ENCODE measurements at places on chromosomes 11 and 22. TPM values are rescaled to one million over a fixed set of nuclear protein-coding genes. Genes with fewer than 3 reads are reported as not detected.

DNA sequence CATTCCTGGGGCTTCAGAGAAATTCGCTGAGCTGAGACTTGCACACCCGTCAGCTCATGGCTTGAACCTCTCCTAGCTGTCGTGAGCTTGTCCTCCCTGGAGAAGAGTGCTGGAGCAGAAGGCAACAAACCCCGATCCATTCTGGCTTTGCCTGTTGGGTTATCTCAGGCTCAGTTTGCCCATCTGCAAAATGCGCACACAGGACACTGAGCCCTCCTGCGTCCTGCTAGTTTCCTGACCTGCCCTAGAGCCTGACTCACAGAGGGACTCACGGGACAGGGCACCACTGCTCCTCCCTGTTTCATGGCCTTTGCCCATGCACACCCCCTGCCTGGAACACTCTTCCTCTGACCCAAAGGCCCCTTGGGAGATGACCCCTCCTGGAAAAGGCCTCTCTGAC, 365.0 kb downstream of the MN1 start:
- no peak for DNase-seq

PRPF19 gene
- 42.0 TPM for total RNA-seq

OOSP1 gene
- not detected for total RNA-seq

- DNase-seq: no peak
Measured at GRCh38 chr11:115848080-115848479, 343.9 kb upstream of the CADM1 start.

RAC2 gene
- 10.7 TPM for total RNA-seq

SLC37A2 gene
- total RNA-seq: 8.9 TPM

DNA sequence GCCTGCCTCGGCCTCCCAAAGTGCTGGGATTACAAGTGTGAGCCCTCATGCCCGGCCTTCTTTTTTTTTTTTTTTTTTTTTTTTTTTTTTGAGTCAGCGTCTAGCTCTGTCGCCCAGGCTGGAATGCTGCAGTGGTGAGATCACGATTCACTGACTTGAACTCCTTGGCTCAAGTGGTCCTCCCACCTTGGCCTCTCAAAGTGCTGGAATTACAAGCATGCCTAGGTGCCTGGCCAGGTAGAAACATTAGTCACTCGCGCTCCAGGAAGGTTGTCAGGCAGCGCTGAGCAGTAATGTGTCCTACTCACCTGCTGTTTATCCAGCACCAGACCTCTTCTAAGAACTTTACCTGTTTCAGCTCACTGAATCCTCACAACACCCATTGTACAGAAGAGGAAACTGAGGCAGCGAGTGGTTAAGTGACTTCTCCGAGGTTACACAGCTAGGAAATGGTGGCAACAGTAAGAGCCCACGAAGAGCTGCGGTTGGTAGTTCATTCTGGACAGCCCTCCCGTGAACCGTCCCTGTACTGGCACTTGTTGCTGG, 496 bp upstream of the CST6 start:
- DNase-seq: no peak

- DNase-seq: no peak
Measured at GRCh38 chr22:37979782-37980181, 4.6 kb downstream of the SOX10 start.

C22orf42 gene
- not detected for total RNA-seq

DNA sequence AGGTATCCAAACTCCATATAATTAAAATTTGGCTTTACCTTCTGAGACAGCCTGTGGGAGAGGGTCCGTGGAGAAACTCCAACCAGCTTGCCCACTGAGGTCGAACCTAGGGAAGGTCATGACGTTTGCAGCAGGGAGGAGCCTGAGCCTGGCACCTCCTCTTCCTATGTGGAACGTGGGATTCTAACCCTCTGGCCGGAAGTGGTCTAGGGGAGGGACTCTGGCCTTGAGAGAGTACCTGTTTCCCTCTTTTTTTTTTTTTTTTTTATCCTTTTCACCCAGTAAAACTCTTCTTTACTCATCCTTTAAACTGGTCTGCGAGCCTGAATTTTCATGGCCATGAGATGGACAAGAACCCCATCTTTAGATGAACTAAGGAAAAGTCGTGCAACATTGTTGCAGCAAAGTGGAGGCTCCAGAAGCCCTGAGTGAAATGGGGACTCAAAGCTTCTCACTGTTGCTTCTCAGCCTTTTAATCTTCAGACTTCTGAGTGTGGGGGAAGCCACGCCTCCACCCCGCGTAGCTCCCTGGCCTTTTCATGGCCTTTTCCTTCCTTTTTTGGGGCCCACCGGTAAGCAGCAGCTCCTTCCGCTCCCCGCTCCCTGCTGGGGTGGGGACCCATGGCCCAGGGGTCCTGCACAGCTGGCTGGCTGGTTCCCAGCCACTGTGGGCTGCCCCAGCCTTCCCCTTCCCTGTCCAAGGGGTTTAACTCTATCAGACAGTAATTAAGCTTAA, 1359.9 kb downstream of the LRRC4C start:
- no peak for DNase-seq

GRCh38 chr11:130945896-130946295, 29.6 kb upstream of the SNX19 start:
- DNase-seq: peak; percentile 51

- no peak for DNase-seq
Measured at GRCh38 chr11:108916290-108916689, 251.4 kb downstream of the DDX10 start.

GRCh38 chr22:47713941-47714340, 951.5 kb downstream of the TBC1D22A start:
- DNase-seq: no peak

TNNT3 gene
- total RNA-seq: 9.7 TPM

- no peak for DNase-seq
Measured at GRCh38 chr11:66818231-66818955, 24.8 kb upstream of the RCE1 start.

DNA sequence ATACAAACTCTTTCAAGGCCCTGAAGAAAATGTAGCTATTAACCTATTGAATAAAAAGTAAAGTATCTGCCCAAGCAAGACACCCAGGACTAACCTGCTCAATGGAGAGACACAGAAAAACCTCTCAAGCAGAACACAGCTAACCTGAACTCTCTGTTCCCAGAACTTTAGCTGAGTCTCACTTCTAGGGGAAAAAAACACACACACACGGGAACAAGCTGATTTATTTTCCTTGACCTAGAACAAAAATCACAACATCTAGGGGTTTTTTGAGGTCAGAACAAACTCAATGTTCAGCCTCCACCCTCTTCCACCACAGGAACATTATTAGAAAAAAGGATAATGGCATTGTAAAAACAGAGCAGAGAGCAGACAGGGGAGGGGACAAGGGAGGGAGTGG, 121.6 kb downstream of the BBOX1 start:
- DNase-seq: no peak

All from thoracic aorta (tissue), 2 donors.